ENCODE measurements at places on chromosomes 16 and 17. TPM values are rescaled to one million over a fixed set of nuclear protein-coding genes. Genes with fewer than 3 reads are reported as not detected.

C16orf96 gene
- total RNA-seq, result 0.11 TPM

IL21R gene
- 80.5 TPM for total RNA-seq

C16orf92 gene
- total RNA-seq, result not detected

ATP2A1 gene
- 1.9 TPM for total RNA-seq

NPIPB6 gene
- 1.1 TPM for total RNA-seq

TMEM238L gene
- total RNA-seq, result not detected

LDHD gene
- total RNA-seq, result not detected

NPIPB12 gene
- total RNA-seq, result 55.0 TPM

SARM1 gene
- total RNA-seq, result 35.3 TPM

SLFN14 gene
- 0.16 TPM for total RNA-seq

SEPTIN12 gene
- not detected for total RNA-seq

C17orf67 gene
- total RNA-seq, result 4.6 TPM

APOBR gene
- 7.7 TPM for total RNA-seq

SREBF1 gene
- 27.2 TPM for total RNA-seq

SSTR5 gene
- not detected for total RNA-seq

UBE2O gene
- total RNA-seq, result 35.0 TPM

ESRP2 gene
- 0.27 TPM for total RNA-seq

KLHL10 gene
- not detected for total RNA-seq

IL34 gene
- not detected for total RNA-seq

MTHFSD gene
- total RNA-seq, result 25.0 TPM

RAP1GAP2 gene
- total RNA-seq, result 1.2 TPM

TM4SF5 gene
- total RNA-seq, result not detected

SLC47A1 gene
- 0.20 TPM for total RNA-seq

TBC1D3E gene
- not detected for total RNA-seq

CDH1 gene
- total RNA-seq, result 0.37 TPM

SLC6A2 gene
- total RNA-seq, result not detected

PLA2G15 gene
- 9.0 TPM for total RNA-seq

Data from CD8-positive, alpha-beta memory T cell (primary cell).